ENCODE measurements at places on chromosomes 13 and 19.

DNA sequence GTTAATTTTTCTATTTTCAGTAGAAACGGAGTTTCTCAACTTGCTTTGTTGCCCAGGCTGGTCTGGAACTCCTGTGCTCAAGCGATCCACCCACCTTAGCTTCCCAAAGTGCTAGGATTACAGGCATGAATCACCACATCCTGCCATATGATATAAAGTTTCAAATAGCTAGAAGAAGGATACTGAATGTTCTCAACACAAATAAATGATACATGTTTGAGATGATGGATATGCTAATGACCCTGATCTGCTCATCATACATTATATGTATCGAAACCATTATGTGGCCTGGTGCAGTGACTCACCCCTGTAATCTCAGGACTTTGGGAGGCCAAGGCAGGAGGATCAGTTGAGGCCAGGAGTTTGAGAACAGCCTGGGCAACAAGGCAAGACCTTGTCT, 11.5 kb downstream of the CIB3 start:
- peak; percentile 81 for DNase-seq

DNA sequence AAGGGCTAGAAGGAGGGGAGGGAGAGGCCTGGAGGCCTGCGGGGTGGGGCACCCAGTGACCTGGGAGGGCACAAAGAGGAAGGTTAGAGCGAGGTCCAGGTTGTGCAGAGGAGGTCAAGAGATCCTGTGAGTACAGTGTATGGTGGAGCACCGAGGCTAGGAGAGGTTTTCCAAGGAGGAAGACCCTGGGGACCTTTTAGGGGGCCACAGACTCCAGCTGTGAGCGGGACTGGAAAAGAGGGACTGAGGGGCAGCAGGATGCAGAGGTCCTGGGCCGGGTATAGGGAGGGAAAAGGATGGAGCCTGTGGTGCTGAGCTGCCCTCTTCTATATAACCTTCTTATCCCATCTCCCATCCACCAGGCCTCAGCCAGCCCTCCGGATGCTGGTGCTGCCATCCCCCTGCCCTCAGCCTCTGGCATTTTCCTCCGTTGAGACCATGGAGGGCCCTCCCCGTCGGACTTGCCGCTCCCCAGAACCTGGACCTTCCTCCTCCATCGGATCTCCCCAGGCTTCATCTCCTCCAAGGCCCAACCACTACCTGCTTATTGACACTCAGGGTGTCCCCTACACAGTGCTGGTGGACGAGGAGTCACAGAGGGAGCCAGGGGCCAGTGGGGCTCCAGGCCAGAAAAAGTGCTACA, 863 bp downstream of the ZNF581 start:
- no peak for DNase-seq

DNA sequence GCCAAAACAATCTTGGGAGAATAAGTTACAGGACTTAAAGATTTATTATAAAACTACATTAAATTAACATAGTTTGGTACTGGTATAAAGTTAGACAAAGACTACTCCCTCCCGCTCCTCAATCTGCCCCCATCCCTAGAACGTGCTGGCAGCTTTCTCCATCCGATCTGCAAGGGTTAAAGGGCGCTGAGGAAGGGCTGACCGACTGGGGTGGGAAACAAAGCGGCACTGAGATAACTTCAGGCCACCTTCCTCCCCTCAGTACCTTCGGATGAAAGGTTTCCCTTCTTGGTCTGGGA, 790 bp upstream of the SUGT1 start:
- DNase-seq = no peak

DNA sequence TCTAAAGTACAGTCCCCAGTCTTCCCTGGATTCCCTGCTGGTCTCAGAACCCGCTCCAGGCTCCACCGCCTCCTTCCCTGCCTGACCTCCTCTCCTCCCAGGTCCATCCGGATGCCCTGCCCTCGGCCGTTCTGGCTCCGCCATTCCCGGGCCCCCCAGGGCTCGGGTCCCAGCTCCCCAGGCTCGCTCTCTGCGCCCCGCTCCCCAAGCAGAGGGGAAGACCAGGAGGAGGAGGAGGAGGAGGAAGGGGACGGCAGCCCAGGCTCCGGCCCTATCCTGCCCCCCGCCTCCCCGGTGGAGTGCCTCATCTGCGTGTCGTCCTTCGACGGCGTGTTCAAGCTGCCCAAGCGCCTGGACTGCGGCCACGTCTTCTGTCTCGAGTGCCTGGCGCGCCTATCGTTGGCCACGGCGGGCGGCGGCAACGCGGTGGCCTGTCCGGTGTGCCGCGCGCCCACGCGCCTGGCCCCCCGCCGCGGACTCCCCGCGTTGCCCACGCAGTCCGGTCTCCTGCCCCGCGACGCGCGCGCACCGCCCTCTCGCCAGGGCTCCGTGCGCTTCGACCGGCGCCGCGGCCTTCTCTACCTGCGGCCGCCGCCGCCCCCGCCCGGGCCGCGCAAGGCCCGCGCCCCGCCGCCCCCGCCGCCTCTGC, 647 bp downstream of the RNF225 start:
- DNase-seq = no peak

DNA sequence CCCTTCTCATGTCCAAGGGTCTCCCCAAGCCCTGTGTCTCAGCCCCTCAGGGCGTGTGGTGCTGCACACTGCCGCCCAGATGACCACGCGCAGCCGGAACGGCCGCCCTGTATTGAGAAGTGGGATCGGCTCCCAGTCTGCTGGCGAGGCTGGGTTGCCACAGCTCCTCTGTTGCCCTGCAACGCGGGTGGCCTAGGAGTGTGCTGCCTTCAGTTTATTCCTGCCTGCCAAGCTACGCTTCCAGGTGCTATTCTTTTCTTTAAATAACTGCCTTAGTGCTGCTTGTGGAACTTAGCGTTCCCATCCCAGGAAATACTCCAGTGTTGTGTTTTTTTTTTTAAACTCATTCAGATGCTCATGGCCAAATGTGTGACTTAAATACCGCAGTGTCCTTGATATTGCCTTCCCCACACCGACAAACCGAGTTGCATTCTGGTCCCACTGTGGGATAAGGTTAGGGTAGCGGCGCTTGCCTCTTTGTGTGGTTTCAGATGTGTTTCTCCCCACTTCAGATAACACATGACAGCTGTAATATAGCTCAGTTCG, 16.6 kb downstream of the ACTN4 start:
- no peak for DNase-seq

- DNase-seq = no peak
Observed at GRCh38 chr13:42396901-42397655, 125.1 kb downstream of the AKAP11 start.

- DNase-seq = no peak
Observed at GRCh38 chr19:29841209-29841558, 29.4 kb downstream of the CCNE1 start.

GRCh38 chr13:79723519-79724024, 242.6 kb downstream of the NDFIP2 start:
- DNase-seq = no peak

- peak; percentile 87 for DNase-seq
Observed at GRCh38 chr13:59112221-59112718, 1051.5 kb downstream of the DIAPH3 start.

DNA sequence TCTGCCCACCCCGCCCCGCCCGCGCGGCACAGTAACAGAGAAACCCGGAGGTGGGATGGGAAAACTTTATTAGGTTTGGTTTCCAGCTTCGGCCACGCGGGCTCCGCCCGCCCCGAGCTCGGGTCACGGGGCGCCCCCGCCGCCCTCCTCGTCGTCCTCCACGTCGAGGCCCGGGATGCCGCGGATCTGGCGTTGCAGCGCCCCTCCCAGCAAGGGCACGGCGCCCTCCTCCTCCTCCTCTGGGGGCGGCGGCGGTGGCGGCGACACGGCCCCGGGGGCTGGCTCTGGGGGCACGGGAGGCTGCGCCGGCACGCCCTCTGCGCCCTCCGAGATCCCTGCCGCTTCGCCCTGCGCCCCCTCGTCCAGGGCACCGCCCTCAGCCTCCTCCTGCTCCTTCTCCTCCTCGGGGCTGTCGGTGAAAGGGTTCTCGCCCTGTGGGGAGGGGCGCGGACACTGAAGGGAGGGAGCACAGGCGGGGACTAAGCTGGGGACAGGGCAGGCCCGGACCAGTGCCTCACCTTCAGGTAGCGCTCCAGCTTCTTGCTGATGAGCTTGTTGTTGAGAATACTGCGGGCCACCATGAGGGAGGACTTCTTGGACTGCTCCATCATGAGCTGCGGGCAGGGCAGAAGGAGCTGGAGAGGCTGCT, 536 bp upstream of the AKAP8 start:
- DNase-seq = peak; percentile 60

DNA sequence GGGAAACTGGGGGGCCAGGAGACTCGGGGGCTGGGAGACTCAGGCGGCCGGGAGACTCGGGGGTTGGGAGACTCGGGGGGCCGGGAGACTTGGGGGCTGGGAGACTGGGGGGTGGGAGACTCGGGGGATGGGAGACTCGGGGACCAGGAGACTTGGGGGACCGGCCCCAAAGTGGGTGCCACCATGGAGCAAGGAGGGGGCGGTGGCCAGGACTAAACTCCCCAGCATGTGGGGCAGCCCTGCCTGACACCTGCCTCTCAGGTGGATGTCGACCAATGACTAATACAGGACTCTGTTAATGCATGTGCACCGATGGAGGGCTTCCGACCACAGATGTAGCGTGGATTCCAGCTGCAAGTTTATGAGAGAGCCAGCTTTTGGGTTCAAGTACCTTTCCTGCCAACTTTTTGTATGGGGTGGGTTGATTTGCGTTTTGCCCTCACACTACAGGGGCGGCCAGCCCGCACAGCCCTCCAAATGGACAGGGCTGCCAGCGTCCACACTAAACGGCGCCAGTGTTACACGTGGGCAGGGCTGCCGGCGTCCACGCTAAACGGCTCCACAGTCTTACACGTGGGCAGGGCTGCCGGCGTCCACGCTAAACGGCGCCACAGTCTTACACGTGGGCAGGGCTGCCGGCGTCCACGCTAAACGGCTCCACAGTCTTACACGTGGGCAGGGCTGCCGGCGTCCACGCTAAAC, 62.2 kb downstream of the RASA3 start:
- DNase-seq = no peak

GRCh38 chr13:87208636-87209035, 462.5 kb upstream of the SLITRK5 start:
- no peak for DNase-seq

DNA sequence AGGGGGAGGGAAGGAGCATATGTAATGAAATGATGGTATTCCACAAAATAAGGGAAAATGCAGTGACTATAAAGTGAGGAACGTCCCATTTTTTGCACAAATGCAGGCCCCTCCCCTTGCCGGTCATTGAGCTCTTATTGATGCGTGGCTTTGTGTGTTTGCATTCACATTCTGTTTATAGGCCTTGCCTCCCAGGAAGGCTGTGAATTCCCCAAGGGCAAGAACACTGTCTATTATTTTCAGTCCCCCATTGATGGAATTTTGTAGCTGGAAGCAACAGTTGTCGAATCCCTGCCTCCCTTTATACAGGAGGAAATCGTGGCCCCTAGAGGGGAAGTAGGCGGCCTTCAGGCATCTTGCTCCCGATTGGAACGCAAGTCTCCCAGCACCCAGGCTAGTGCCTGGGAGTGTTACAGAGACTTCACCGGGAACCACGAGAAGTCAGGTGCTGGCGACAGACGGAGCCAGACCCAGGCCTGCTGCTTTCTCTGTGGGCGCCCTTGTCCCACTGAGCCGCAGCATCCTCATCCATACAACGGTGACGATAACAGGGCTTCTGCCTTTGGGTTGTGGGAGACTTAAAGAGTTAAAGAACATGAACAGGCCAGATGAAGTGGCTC, 6.9 kb downstream of the SBSN start:
- no peak for DNase-seq

DNA sequence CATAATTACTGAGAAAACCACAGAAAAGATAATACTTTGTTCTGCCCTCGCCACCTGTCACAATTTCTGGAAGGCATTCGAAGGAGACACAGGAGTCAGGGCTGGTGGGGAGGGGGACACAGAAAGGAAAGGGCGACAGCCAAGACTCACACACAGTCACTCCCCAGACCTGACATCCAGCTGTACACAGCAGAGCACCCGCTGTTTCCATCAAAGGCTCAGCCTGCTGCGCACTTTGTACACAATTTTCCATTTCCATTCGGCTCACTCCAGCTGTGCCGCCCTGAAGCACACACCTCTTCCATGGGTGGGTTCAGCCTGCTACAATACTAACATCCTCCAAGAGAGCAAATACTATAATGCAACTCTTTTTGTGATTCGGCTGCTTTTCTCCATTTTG, 38.0 kb downstream of the STK24 start:
- no peak for DNase-seq

DNA sequence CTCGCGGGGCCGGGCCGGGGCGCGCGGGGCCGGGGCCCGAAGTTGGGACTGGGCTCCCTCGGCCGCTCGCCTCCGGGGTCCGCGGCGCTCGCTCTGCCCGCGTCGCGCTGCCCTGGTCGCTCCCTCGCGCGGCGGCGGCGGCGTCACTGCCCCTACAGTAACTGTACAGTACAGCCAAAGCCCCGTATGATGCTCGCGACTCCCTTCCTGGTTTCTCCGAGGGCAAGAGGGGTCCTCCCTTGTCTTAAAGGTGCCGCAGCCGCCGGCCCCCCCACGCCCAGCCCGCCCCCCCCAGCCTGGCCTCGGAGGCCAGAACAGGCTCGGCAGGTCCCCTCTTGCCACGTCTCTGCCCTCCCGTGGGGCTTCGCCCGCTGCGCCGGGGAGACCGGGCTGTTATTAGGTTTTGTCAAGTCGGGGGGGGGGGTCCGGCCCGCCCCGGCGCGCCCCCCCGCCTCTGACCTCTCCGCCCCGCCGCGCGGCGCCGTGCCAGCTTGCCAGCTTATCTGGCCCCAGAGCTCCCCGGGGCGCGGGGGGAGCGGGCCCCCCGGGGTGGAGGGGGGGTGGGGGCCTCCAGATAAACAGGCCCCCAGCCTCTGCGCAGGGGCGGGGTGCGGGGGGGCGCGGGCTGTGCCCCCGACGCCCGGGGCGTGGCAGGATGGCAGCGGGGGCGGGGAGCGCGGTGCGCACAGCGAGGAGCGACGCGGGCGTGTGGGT, at the start of gene ZBTB7A:
Gene ZBTB7A (minus strand): TSS at position 218 of the 714 bp plus-strand sequence. CDS start 11,667 bp downstream, outside the sequence.
- peak; percentile 90 for DNase-seq

GRCh38 chr19:24098359-24098758, 11.4 kb downstream of the ZNF254 start:
- no peak for DNase-seq

DNA sequence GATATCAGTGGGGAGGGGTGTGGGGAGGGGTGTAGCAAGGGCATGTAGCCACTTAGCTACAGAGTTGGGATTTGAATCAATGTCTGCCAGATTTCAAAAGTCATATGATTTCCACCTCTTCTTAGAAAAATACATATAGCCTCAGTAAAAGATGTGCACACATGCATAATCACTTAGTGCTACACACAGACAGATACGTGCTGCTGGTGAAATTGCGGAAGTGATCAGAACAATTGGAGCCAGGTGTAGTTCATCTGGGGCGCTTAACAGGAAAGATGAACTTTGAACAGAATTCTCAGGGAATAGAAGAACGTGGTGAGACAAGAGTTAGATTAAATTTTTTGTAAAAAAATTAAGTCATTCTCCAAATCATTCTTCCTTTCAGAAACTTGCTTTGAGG, 333.1 kb downstream of the KCNRG start:
- DNase-seq = no peak

GRCh38 chr19:42919757-42920079, 2.0 kb upstream of the PSG6 start:
- DNase-seq = peak; percentile 15

DNA sequence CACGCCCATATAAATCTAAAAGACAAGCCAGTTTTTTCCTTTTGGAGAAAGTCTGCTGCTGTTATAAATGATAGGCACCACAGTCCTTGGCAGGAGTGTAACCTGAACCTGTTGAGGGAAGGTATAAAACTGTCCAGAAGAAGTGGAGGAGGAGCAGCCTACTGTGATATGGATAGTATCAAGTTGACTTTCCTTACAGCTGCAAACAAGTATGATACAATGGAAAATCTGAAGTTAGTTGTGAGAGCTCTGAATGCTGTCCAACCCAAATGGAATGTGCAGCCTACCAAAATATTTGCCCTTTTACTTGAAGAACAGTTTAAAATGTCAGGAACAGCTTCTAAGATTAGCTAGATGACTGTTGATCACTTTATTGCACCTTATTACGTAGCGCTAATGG, 399.6 kb downstream of the FGF14 start:
- no peak for DNase-seq

Data from RKO (cell line).